SW480 (cell line): ENCODE measurements at places on chromosomes 16 and 17.

DNA sequence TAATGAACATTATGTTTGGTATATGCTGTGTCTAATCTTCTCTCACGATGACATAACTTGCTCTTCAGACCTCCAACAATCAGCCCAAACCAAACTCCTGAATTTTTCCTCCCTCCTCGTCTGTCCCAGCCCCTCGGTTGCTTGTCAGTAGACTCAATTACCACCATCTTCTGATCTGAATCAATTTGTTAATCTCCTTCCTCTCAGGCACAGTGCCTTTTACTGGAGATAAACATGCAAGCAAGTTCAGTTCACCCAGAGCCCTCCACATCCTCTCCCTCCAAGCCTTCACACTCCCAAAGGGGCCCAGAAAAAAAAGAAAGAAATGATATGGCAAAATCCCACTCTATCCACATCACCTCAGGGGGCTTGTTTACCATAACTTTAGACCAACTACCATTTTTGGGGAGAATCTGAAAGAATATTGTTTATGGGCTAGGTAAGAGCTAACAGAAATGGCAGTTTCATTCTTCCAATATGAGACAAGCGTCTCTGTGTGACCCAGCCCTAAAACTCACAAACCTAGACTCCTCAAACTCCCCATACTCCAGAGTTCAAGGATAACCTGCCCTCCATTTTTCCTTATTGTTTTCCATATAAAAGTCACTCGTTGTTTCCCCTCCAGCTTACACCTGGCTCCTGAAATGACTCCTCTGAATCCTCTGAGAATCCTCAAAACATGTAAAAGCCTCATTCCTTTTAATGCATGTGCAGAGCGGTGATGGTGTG, 1.5 kb downstream of the TEX2 start:
- DNase-seq, result no peak

DNA sequence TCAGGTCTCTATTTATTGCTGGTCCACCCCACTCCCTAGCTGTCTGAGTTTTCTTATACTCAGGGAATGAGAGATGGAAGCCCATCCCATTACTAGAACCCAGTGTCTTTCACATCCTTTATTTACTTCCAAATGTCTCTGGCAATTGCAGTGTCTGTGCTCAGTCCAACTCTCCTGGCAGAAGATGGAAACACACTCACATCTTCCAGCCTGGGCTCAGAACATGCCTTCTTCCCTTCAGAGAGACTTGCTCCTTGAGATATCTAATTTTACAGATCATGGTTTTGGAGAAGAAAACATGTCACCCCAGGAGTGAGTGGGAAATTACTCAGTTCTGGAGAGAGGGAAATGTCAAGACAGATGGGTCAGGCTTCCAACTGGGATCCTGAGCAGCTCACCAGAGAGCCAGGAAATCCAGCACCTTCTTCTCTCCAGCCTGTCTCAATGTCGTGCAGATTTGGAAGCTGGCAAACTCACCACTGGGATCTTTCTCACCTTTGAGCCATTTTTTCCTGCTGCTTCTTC, 494.4 kb downstream of the HS3ST4 start:
- no peak for DNase-seq

GRCh38 chr17:43644081-43644480, 17.6 kb downstream of the MEOX1 start:
- no peak for DNase-seq

- peak; percentile 77 for DNase-seq
Observed at GRCh38 chr17:50949989-50950877, 84.1 kb upstream of the TOB1 start.

GRCh38 chr16:54890381-54890780, 40.3 kb upstream of the IRX5 start:
- DNase-seq, result no peak
